SIG-M5 (cell line): ENCODE measurements at places on chromosomes 2 and 18.
A peak's percentile ranks its signal among the peaks of the same experiment; 100 is the strongest.

DNA sequence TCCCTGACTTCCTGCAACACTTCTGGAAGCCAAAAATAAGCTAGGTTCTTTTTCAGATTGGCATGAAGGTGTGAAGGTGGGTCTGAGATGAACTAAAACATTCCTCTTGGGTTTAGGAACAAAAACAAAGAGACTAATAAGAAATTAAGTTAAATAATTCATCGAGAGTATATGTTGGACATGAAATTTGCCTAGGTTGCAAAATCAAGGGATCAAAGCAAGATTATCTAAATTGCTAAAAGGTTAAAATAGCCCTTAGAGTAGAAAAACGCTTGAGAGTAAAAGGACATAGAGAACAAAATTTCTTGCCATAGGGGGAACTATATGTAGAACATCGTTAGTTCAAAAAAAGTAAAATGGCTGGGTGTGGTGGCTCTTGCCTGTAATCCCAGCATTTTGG lies 845.9 kb upstream of the NXPH2 start:
- no peak for DNase-seq

- no peak for DNase-seq
Measured at GRCh38 chr2:72291059-72291458, 143.4 kb upstream of the CYP26B1 start.

DNA sequence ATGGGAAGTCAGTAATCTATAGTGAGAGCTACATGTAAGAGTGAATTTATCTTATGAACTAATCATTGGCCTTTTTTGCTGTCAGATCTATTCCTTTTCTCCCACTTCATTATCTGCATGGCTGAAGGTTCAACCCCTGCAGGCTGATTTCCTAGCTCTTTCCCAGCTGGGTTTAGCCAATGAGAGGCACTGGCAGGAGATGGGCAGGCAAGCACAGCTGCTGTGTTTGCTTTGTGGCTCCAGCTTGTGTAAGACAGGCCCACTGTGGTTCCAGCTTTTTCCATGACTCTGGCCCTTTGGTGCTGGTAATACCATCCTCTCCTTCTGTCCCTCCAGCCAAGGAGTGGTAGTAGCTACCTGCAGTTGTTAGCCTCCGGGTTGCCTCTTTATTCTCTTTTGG lies 248.8 kb downstream of the PLCL1 start:
- DNase-seq, result no peak

DNA sequence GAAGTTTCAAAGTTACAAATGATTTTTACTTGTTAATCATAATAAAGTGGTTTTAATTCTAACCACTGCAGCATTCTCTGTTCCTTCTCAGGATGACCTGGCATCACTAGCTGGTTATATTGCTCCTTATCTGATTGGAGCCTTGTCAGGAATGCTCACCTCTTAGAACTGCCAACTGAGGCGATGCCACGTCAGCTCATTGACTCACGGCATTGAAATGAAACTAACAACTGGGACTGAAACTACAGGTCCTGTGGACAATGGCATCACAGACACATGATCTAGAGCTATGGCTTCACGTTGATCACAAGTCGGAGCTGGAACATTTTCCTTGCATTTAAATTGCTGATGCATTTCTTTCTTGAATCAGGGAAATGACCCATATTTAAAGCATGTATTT lies 54.9 kb upstream of the MAP2 start:
- no peak for DNase-seq

GRCh38 chr2:127122361-127123027 lies 15.5 kb upstream of the BIN1 start:
- DNase-seq, result no peak

DNA sequence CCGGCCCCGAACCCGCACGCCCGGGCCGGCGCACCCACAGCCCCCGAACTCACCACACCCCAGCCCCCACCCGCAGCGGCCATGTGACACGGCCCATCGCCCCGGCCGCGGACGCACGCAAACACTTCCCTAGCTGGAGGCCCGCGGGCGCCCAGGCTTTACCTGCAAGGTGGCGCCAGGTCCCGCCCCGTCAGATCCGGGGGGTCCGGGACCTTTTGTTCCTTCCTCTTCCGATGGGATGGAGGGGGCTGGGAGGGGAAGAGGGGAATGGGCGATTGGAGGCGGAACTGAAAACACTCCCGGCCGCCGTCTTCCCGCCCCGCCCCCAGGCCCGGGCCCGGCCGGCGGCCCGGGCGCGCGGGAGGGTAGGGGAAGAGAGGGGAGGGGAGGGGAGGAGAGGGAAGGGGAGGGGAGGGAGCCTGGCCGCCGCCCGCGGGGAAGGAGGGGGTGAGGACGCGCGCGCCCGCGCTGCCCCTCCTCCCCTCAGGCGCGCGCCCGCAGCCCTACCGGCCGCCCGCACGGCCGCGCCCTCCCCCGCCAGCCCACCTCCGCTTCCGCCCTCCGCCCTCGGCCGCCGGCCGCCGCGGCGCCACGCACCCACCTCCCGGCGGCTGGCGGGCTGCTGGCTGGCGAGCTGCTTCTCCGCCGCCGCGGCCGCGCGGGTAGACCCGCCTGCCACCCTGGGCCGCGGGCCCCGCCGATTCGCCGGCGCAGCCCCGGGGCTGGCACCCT lies at the start of gene SMAD2:
TSS of gene SMAD2 (minus strand) at position 461 of the 732 bp plus-strand sequence. CDS start 33,903 bp downstream, outside the sequence.
- peak; percentile 11 for DNase-seq

GRCh38 chr18:59536166-59536565 lies 161.1 kb downstream of the CCBE1 start:
- no peak for DNase-seq

GRCh38 chr2:239991689-239992314 lies 33.3 kb downstream of the NDUFA10 start:
- no peak for DNase-seq

DNA sequence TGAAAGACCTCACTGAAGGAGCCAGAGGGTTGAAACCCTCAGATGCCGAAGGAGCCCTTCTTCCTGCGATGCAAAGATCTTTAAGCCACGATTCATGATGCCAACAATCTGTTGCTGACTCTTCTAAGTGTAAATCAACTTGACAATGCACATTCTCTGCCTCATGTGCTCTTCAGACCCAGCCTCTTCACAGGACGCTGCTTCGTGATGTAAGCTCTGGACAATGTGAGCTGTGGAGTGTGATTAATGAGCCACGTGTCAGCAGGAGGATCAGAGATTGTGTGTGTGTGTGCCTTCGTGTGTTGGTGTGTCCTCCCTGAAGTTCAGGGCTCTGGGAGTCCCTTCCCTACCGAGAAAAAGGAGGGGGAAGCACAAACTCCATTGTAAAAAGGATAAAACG lies 26.5 kb upstream of the TWIST2 start:
- DNase-seq, result no peak

- no peak for DNase-seq
Measured at GRCh38 chr2:29549069-29549380, 372.4 kb downstream of the ALK start.

DNA sequence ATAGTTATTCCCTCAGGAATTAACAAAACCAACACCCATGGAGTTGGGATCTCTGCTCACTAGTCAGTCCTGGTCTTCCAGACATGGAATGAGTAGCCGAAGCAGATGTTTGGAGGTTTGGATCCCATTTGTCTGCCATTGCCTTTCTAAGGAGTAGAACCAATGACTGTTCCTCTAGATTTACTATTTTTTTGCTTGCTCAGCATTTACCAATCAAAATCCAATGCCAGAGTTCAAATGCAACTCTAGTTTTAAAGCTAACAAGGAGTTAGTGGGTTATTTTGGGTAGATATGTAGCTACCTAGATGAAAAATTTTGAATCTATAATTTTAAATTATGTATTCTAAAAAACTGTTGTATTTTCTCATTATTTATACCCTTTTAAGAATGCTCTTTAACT lies 62.6 kb downstream of the MALT1 start:
- no peak for DNase-seq
